ENCODE measurements at places on chromosomes 1 and 21. TPM values are rescaled to one million over a fixed set of nuclear protein-coding genes. Genes with fewer than 3 reads are reported as not detected.

The EFNA3 gene
- 13.5 TPM for total RNA-seq

The NFIA gene
- total RNA-seq, result 13.1 TPM

The CENPL gene
- total RNA-seq, result 16.0 TPM

The NUDT4B gene
- 0.58 TPM for total RNA-seq

The FCGR3A gene
- total RNA-seq, result not detected

The TLCD4 gene
- total RNA-seq, result 6.3 TPM

The PRR9 gene
- 0.10 TPM for total RNA-seq

All from A549 treated with dexamethasone at 1 μM for 4 hours (cell line).